Activated CD4-positive, alpha-beta T cell treated with anti-CD3 and anti-CD28 coated beads, Interleukin-2, amount 10 ng/mL, durations not matched to agents 24 days and 14 days (primary cell): ENCODE measurements at places on chromosomes 3 and 15.

GRCh38 chr3:47089630-47090029 lies 74.3 kb downstream of the SETD2 start:
- no peak for DNase-seq

DNA sequence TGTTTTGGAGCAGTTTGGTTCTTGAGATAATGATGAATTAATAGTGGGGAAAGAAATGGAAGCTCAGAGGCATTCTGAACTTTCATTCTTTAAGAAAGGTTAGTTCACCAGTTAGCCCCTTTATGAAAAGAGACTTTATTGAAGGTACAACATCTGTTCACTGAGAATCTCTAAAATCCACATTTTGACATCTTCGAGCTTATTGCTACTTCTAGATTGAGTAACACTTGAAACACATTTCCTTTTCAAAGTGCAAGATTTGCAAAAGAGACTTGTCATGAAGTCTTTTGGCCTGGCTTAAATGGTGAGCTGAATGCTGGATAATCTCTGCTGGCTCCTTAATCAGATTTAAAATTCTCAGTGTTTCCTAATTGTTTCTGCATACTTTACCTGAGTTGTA lies 42.3 kb downstream of the RAB8B start:
- no peak for DNase-seq

- no peak for DNase-seq
Measured at GRCh38 chr15:52440414-52440813, 88.3 kb downstream of the MYO5A start.

DNA sequence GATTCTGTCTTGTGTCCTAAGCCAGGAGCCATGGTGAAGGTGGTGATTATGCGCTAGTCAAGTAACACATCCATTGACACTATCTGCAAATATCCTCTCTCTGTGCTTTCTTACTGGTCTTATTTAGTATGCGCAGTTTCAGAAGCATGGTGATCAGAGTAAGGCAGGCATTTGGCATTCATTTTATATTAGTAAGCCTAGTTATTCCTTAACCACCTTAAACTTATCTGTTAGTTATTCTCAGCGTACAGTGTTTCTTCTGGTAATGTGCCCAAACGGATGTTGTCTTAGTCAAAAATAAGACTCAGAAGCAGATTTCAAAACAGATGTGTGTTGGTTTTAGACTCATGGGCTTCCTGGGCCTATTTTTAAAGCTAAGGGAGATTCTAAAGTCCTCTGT lies 329.2 kb downstream of the GRM7 start:
- no peak for DNase-seq

- DNase-seq: no peak
Measured at GRCh38 chr3:108156312-108156853, 65.6 kb upstream of the CD47 start.

- no peak for DNase-seq
Measured at GRCh38 chr15:82129149-82129692, 83.4 kb upstream of the MEX3B start.

DNA sequence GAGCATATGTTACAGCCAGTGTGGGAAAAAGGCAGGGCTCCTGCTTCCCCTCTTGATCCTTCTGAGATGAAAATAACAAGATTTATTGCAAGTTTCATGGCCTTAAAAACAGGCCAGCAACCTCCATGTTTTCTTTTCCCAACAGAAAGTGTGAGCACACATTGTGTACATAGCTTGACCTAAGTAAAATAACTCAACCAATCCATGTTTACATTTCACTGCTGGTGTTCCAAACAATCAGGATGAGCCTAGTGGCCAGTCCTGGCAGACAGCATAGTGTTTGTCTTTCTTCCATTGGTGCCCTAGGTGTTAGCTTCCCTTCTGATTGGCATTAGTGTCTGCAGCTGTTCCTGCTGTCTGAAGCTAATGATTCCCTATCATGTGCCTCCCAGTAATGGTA lies 847.7 kb downstream of the EPHA3 start:
- DNase-seq: no peak

DNA sequence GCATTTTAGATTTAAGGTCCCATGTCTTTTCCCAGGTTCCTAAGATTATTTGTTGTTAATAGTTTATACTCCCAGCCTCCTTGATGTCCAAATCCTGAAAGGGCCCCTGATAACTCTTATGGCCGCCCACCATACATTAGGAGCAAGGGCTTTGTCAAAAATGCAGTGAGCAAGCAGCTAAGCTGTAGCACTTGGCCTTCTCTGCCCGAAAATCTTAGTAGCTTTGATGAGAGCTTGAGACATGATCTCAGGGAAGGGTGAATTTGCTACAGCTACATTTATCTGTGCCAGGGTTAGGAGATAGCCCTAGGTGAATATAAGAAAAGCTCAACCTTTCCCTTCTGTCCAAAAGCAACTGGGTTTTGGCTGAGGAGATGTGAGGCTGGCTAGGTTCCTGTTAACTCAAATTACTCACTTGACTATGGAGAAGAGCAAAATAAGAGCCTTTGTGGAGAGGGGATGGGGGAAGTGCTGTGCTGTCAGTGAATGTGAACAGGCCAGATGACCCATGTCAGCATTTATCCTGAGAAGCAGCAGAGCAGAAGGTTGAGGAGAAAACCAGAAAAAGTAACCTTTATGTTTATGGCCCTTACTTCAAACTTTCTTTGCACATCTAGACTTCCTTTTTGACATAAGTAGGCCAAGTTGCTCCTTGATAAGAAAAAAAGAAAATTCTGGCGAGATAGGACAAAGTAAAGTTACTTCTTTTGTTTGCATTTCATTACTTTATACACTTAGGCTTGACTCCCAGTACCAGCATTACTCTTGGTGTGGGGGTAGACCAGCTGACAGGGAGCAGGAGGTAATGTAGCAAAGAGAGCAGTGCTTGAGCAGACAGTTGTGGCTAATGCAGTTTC lies 21.1 kb downstream of the MAPK6 start:
- no peak for DNase-seq

- no peak for DNase-seq
Measured at GRCh38 chr3:161550491-161551195, 54.0 kb downstream of the OTOL1 start.

DNA sequence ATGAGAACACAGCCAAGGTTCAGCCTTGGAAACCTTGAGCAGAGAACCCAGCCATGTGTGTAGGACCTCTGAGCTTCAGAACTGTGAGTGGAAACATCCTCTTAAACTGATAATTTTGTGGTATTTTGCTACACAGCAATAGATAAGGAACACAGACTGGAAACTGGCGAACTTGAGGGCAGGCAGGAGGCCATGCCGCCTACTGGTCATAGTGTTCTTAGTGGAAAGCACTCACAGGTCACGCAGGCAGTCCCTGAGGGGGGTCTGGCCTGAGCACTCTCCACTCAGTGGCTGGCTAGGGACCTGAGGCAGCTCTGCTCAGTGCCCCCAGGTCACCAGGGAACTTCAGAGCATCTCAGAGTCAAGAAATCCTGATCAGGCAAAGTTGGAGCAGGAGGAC lies 9.7 kb upstream of the XIRP1 start:
- no peak for DNase-seq

DNA sequence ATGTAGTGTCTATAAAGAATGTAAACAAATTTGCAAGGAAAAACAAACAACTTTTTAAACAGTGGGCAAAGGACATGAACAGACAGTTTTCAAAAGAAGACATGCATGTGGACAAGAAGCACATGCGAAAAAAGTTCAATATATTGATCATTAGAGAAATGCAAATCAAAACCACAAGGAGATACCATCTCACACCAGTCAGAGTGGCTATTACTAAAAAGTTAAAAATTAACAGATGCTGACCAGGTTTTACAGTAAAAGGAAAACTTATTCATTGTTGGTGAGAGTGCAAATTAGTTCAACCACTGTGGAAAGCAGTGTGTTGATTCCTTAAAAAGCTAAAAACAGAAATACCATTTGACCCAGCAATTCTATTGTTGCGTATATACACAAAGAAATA lies 47.1 kb upstream of the LSAMP start:
- no peak for DNase-seq

DNA sequence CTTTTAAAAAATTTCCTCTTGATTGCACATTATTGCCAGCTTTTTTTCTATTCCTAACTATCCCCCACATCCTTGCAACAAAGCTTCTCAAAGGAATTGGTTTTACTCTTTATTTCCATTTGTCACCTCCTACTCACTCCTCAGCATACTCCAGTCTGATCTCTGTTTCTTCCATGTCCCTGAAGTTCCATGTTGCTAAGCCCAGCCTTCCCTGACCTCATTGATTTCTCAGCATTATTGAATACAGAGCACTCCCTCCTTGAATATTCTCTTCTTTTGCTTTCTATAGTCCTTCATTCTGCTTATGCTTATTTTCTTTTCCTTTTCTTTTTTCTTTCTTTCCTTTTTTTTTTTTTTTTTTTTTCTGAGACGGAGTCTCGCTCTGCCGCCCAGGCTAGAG lies 10.7 kb downstream of the ARID3B start:
- DNase-seq: no peak

DNA sequence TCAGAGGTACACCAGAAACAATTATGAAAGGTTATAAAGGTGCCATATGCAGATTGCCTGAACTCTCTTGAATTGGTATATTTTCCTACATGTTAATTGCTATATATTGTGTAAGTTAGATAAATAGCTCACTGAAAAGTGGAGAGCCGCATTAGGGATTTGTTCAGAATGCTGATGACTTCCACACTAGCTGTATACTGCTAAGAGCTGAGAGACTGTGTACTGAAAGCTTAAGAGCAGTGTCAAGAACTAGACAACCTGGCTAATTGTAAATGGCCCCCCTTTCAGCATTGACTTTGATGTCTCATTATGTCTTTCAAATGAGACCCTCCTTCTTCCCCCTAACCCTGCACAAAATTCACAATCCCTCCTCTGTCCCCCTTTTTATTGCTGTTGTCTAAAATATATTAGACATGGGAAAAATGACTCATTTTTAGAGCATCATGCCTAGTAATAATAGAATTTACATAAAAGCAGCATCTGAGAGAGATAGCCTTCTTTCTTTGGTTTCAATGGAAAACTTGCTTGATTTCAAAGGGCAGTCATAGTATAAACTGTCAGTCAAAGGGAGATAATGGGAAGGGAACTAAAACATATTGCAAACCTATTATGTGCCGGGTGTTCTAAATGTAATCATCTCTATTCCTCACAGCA lies 34.7 kb upstream of the GREM1 start:
- DNase-seq: no peak

GRCh38 chr3:88141458-88142083 lies 8.2 kb upstream of the C3orf38 start:
- no peak for DNase-seq

GRCh38 chr15:79431636-79432344 lies at the start of gene MINAR1:
Gene MINAR1 (plus strand): TSS chr15:79432336. CDS start chr15:79456148, 23,812 bp downstream.
- peak; percentile 53 for DNase-seq

GRCh38 chr15:61398310-61398709 lies 169.2 kb upstream of the RORA start:
- DNase-seq: no peak

GRCh38 chr15:25093455-25094029 lies 138.8 kb downstream of the SNRPN start:
- DNase-seq: no peak

DNA sequence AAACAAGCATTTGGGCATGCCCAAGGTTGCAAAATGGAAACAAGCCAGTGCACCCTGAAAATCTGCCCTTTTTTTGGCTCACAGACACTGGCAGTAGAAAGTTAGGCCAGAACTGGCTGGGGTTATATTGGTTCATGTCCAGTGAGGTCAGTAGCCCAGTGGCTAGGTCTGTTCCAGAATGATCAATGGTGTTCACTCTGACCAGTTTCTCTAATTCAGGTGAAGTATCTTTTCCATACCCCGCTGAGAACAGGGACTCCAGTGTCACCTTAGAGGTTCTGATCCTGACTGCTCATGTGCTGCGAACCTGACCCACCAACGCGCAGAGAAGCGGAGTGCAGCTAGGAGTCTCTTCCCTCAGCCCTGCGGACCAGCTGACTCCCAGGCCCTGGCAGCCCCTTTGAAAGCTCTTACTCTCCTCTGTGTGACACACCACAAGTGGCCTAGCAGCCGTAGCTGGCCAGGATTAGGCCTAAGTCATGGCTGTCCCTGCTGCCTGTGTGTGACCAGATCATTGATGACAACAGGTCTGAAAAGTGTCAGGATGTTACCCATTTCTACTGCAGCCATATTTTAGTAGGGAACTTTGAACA lies 123.5 kb downstream of the GHSR start:
- no peak for DNase-seq

DNA sequence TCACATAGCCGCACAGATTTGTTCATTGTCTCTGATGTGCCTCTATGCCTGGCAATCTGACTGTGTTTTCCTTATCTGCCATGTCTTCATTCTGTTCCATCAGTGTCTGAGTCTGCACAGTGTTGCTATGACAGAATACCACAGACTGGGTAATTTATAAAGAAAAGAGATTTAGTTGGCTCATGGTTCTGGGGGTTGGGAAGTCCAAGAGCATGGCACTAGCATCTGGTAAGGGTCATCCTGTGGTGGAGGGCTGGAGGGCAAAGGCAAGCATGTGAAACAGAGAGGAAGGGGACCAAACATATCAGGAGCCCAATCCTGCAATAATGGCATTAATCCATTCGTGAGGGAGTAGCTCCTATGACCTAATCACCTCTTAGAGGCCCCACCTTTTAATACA lies 11.9 kb upstream of the HCN4 start:
- no peak for DNase-seq

DNA sequence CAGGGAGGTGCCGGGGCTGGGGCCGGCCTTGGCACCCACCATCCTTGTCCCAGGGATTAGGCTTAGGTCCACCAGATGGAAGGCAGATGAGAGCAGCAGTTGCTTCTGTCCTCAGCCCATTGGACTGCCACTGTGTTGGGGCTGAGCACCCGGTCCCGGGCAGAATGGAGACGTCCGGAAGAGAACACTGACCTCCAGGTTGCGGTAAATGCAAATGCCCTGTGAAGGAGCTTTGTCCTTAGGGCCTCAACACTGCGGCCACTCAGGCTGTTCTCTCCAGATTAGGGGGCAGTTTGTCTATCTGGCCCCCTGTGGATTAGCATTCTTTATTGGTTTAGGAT lies at the start of gene SERINC4:
SERINC4 (minus strand) TSS at position 276 of the 341 bp plus-strand sequence; CDS start at position 42, 234 bp downstream.
- DNase-seq: no peak

DNA sequence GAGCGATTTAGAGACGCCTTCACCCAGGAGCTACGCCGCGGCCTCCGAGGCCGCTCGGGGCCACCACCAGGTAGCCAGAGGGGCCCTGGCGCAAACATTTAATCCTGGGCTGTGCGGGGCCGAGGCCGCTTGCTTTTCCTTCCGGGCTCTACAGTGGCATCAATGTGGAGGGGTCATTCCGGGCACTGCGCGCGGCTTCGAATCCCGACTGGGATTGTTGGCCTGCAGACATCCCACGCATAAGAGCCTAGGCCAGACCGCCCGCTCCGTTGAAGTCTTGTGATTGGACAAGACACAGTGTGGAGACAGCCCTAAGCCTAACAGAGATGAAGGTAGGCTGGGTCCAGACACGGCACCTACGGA lies 568 bp upstream of the NCBP2 start:
- peak; percentile 74 for DNase-seq

DNA sequence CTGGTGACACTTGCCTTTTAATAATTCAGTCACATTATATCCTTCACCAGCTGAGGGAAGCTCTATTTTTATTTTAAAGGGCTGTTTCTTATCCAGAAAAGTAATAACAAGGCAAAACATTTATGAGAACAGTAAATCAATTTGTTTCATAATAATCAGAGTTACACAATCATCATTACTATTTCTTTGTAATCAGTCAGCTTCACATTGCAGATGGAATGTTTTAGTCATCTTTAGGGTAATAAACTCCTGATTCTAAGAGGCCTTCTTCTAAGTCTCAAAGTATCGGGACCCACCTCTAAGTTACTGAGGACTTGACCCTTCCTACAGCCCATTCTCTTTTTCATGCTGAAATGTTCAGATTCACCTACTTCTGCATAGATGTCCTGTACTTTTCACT lies 298.3 kb upstream of the TGFBR2 start:
- no peak for DNase-seq
